Prostate gland (tissue), 2 donors: ENCODE measurements at places on chromosomes 3 and 15. TPM values are rescaled to one million over a fixed set of nuclear protein-coding genes. Genes with fewer than 3 reads are reported as not detected.
A peak's percentile ranks its signal among the peaks of the same experiment; 100 is the strongest.

- H3K4me1 ChIP-seq = no peaks in the 10 kb centered on the region
- H3K27ac ChIP-seq = no peak overlapping the region
- DNase-seq = peak; percentile 68
- H3K27me3 ChIP-seq = no peaks in the 10 kb centered on the region
These were observed 3.4 kb upstream of the DZIP1L start for GRCh38 chr3:138118612-138119422.

DNA sequence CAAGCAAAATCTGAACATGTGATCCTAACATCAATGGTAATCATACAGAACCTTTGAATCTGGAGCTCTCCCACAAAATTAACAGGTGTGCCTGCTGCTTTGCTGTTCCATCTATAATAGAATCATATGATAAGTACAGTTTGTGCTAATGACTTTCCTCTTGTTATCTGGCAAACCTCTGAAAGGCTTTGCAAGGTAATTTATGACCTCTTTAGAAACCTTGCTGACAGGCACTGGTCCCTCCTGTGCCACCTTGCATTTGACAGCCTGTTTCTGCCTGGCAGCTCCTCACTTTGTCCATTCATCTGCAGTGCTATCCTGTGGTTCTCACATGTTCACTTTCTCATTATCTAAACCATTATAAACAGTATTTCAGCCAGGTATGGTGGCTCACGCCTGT lies 10.2 kb upstream of the HTR3C start:
- H3K4me1 ChIP-seq = no peaks in the 10 kb centered on the region
- H3K27me3 ChIP-seq = no peaks in the 10 kb centered on the region
- DNase-seq = no peak
- no peaks in the 10 kb centered on the region for H3K36me3 ChIP-seq
- no peak overlapping the region for H3K4me3 ChIP-seq
- H3K27ac ChIP-seq = no peak overlapping the region

DNA sequence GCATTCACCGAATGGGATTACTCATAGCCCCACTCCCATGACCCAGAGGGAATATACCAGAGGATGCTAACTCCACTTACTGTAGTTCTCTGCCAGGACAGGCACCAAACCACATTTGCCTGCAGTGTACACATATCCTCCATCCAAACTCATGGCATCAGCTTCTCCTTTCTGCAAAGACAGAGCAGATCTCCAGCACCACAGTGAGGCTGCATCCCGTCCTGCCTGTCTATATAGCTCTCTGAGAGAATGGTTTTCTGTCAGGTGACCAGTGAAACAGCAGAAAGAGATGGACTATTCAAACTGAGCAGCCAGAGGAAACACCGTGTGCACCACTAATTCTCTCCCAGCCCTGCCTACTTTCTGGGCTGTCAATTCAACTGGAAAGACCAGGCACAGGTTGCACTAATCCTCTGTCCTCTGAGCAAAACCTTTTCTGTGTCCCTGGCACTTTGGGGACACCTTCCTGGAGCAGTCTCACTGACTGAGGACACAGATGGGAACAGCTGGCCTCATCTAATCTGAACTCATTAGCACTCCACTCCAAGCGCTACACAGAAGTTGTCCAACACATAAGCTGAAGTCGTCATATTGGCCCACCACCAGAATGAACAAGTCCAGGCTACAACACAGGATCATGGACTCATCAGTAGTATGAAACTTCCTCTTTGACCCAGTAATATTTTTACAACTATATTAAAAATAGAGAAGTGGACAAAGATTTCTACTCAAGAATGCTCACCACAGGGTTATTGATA lies 17.3 kb downstream of the LTF start:
- H3K27me3 ChIP-seq = no peaks in the 10 kb centered on the region
- no peak overlapping the region for H3K27ac ChIP-seq
- H3K4me3 ChIP-seq = no peak overlapping the region
- no peaks in the 10 kb centered on the region for H3K36me3 ChIP-seq
- no peaks in the 10 kb centered on the region for H3K4me1 ChIP-seq

DNA sequence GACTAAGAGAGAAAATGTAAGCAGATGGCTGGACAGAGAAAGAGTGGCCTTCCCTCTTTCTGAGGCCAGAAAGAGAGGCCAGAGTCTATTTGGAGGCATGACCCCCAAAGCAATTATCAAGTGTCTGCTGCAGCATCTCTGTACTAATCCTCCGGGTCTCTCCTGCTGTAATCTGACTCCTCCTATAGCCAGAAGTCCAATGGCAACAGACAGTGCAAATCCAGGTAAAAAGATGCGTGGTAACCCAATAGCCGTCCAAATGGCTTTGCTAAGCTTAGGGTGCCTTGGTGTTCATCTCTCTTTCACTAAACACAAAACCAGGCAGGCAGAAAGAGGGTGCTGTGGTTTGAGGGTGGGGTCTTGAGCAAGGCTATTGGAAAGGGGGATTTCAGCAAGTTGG lies 91.6 kb downstream of the ADCY5 start:
- DNase-seq = no peak
- no peaks in the 10 kb centered on the region for H3K4me1 ChIP-seq
- H3K36me3 ChIP-seq = no peaks in the 10 kb centered on the region
- H3K4me3 ChIP-seq = no peak overlapping the region
- no peak overlapping the region for H3K27ac ChIP-seq

DNA sequence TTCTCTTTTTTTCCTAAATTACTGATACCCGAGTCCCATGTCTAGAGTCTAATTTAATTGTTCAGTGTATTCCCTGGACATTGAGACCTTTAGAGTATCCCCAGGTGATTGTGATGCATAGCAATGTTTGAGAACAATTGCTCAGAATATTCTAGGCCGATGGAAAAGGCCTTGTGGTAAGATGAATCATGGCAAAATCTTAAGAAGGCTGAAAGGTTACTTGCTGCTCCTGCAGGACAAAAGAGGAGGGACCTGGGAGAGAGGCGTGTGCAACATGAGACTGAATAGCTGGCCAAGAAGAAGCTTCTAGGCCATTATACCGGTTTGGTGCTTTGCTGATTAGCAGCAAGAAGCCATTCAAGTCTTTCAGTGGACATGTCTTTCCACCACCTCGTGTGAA lies 256.6 kb downstream of the ROBO2 start:
- no peaks in the 10 kb centered on the region for H3K27me3 ChIP-seq
- no peaks in the 10 kb centered on the region for H3K36me3 ChIP-seq
- H3K4me3 ChIP-seq = no peak overlapping the region
- no peak overlapping the region for H3K27ac ChIP-seq

- no peaks in the 10 kb centered on the region for H3K27me3 ChIP-seq
- no peak for DNase-seq
- H3K27ac ChIP-seq = no peak overlapping the region
- H3K36me3 ChIP-seq = no peaks in the 10 kb centered on the region
- H3K4me1 ChIP-seq = peaks cover 6% of the 10 kb centered on the region
- no peak overlapping the region for H3K4me3 ChIP-seq
These were observed 33.8 kb downstream of the DNASE1L3 start for GRCh38 chr3:58176827-58177489.

DNA sequence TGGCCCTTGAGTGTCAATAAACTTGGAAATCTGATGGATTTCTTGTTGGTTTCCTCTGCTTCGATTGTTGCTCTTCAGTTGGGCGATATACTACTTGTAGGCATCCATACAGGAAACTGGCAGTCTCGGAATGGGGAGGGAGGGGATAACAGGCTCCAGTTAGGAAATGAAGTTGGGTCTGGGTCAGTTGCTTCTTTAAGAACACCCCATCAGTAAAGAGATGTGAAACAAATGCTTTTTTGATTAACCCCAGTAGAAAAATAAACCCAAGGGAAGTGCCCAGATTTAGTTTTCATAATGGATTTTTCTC lies 681 bp downstream of the CHMP2B start:
- peak overlapping the region; percentile 98 for H3K27ac ChIP-seq
- H3K4me1 ChIP-seq = no peaks in the 10 kb centered on the region
- H3K4me3 ChIP-seq = peak overlapping the region; percentile 87
- no peaks in the 10 kb centered on the region for H3K27me3 ChIP-seq
- no peak for DNase-seq

DNA sequence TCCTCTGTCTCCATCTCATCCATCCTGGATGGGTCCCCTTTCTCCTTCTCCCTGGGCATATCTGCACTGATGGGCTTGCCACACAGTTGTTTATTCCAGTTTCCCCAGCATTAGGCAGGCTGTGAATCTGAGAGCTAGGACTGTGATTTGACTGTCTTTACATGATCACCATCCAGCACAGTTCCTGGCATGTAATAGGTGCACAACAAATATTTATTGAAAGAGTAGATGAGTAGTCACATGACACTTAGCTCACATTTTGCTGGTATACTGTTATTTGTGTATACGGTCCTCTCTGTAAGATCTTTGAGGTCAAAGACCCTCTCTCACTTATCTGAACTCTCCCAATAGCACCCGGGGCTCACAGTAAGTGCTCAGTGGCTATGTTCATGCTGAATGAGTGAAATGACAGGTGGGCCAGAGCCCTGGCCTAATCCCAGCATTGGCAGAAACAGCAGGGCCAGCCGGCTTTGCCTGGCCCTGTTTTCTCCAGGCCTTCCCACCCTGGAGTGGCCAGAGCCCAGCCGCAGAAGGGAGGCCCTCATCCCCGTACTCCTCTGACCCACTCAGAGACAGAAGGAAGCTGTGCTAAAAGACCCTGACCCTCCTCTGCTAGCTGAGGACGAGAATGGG lies 16.2 kb upstream of the BAHD1 start:
- H3K36me3 ChIP-seq = no peaks in the 10 kb centered on the region
- no peaks in the 10 kb centered on the region for H3K27me3 ChIP-seq
- H3K4me1 ChIP-seq = peaks cover 15% of the 10 kb centered on the region

GRCh38 chr3:4398941-4399245 lies 68.2 kb downstream of the SUMF1 start:
- no peaks in the 10 kb centered on the region for H3K4me1 ChIP-seq
- no peaks in the 10 kb centered on the region for H3K27me3 ChIP-seq
- H3K4me3 ChIP-seq = no peak overlapping the region
- no peaks in the 10 kb centered on the region for H3K36me3 ChIP-seq
- H3K27ac ChIP-seq = no peak overlapping the region

GRCh38 chr3:9778143-9779074 lies 8.7 kb upstream of the CAMK1 start:
- H3K36me3 ChIP-seq = no peaks in the 10 kb centered on the region
- H3K4me3 ChIP-seq = no peak overlapping the region
- H3K4me1 ChIP-seq = no peaks in the 10 kb centered on the region
- no peaks in the 10 kb centered on the region for H3K27me3 ChIP-seq
- no peak overlapping the region for H3K27ac ChIP-seq

The SNTN gene
- not detected for total RNA-seq

The XCR1 gene
- not detected for total RNA-seq
